Pancreas (tissue), 10 donors: ENCODE measurements at places on chromosomes 11 and 22. TPM values are rescaled to one million over a fixed set of nuclear protein-coding genes. Genes with fewer than 3 reads are reported as not detected.

The OR8G1 gene
- polyA plus RNA-seq, result not detected

The LRRC4C gene
- polyA plus RNA-seq, result 0.11 TPM

The YPEL1 gene
- polyA plus RNA-seq, result 3.1 TPM

The MFNG gene
- 6.5 TPM for polyA plus RNA-seq

The DUSP18 gene
- polyA plus RNA-seq, result 2.2 TPM

The PHF21B gene
- 2.9 TPM for polyA plus RNA-seq

The CABP7 gene
- polyA plus RNA-seq, result 17.9 TPM

The CSRP3 gene
- 0.26 TPM for polyA plus RNA-seq
